ENCODE measurements at places on chromosomes 3 and 15.

- no peak for DNase-seq
Measured at GRCh38 chr3:187568171-187568570, 102.0 kb downstream of the SST start.

DNA sequence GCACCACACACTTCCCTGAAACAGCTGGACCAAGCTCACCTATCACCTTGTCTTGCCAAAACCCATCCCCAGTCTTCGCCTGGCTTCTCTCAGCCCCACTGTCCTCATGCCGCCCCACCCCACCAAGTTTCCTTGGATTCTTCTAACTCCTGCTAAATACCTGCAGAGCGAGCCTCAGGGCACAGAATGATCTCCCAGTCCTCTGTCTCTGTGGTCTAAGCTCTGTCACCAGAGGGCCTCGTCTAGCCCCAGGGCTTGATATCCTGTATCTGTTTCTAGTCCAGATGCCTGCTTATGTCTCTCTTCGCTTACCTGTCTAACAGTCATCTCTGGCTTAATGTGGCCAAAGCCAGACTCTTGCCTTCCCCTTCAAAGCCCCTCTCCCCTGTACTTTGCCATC, 9.7 kb downstream of the CCDC12 start:
- DNase-seq, result no peak

DNA sequence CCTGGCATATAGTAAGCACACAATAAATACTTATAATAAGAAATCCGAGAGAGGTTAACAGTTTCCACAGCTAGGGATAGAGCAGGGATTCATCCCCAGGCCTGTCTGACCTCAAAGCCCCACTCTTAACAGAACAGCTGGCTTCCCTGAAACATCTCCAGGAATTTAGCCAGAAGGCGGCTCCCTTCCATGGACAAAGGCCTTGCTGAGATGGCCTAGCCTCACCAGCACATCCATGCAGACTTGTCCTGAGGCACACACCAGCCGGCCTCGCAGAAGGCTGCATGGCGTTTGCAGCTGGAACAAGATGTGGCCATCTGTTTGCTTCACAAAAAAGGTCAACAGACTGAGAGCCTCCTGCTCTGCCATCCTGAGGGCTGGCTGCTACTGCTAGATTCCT, 245.4 kb downstream of the SLCO3A1 start:
- peak; percentile 80 for DNase-seq

DNA sequence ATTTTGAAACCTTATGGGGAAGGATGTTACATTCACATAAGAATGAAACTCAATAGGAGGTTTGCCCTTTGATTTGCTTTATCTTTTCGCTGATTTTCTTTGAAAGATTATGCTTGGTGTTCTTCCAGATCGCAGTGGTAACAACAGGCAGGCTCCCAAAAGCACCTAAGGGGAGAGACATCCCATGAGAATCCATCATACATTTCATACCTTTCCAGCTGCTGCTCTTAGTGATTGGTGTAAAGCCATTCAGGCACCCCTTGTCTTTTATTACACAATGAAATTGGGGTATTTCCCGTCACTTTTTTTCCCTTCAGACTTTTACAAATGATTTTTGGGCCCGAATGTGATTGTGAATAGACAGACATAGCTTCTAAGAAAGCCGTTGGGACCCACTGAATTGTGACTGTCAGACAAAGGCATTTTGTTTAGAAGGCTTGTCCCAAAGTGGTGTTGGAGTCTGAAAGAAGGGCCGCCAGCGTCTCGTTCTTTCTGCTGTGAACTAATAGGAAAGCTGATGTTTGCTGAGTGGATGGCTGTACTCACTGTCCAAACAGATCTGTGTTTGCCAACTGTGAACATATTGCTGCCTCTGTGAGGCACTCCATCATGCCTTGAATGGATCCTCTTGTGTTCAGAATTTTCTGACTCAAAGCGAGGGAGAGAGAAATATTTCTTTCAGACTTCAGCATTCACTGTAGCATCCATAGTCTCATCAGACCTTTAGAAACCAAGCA, 164.3 kb downstream of the FNDC3B start:
- peak; percentile 83 for DNase-seq

DNA sequence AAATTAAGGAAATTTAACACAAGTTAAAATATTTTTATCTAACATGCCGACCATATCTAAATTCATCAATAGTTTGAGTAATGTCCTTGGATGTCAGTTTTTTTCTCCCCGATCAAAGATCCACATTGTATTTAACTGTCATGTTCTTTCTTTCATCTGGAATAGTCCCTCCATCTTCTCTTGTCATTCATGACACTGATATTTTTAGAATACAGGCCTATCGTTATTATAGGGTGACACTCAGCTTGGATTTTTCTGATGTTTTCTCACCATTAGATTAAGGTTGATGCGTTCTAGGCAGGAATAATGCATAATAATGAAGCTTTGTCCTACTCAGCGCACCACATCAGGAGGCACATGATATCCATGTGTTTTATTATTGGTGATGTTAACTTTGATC, 13.2 kb upstream of the PYGO1 start:
- no peak for DNase-seq

GRCh38 chr3:122924056-122924455, 103.5 kb downstream of the SEMA5B start:
- no peak for DNase-seq

DNA sequence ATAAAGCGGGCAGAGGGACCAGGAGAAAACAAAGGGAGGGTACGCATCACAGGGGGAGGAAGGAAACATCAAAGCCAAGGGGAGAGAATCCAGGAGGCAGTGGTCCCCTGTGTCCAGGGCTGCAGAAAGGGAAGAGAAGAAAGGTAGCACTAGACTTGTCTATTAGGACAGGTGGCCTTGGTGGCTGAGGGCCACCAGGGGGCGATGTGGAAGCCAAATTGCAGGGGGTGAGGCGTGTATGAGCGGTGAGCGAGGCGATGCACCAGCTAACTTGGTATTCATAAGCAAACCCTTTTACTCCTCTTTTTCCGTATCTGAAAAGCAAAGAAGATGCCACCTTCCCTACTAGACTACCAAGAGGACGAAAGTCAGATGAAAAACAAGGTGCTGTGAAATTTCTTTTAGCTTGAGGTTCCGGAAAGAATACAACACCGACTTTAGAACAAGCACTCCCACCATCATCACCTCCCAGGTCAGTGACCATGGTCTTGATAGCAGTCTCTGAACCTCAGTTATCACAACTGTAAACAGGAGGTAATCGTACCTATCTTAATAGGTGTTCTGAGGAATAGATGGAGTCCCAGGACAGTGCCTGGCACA, 654.4 kb upstream of the ADAMTS9 start:
- no peak for DNase-seq

DNA sequence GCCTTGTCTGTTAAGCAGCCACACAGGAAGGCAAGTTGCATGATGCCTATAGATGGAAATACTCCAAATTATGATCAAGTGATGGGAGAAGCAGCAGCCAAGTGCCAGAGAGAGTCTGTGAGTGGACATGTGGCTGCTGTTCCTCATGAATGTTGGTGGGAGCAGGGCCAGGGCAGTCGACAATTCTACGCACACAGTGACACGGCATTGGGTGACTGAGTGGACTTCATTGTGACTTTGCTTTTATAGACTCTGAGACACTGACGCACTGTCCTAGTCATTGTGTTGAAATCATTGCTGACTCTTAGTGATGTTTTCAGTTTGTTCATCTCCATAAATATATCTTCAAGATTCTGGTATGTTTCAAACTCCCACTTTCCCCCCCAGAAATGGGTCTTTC, 246.3 kb upstream of the SEMA6D start:
- DNase-seq, result no peak

- no peak for DNase-seq
Measured at GRCh38 chr3:52493232-52494017, 1.7 kb upstream of the STAB1 start.

DNA sequence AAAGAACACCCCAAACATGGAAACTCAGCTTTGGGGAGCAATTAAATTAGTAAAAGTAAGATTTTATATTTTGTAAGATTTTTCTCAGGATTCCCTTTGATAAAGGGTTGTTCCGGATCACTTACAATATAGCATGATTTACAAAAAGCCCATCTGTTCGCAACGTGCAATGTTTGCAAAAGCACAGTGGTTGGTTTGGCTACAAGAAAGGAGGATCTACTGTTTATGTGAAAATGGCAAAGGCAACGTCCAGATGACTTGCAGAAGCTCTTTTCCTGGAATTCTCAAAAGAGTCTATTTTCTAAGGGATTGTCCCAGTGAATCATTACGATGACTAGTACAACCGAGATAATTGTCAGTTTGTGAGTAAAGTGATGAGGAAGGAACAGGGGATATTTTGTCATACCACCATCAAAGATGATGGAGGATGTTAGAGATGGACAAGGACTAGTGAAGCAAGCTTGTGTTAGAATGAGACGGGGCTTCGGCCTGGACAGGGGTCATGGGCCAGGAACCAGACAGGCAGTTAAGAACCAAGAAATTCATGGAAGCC, 71.6 kb downstream of the CRYGS start:
- no peak for DNase-seq

GRCh38 chr3:14802381-14802731, 16.4 kb upstream of the FGD5 start:
- DNase-seq, result no peak

- DNase-seq, result no peak
Measured at GRCh38 chr3:72031581-72031980, 246.6 kb upstream of the PROK2 start.

- DNase-seq, result peak; percentile 82
Measured at GRCh38 chr15:32951736-32952464, 234.1 kb downstream of the GREM1 start.

DNA sequence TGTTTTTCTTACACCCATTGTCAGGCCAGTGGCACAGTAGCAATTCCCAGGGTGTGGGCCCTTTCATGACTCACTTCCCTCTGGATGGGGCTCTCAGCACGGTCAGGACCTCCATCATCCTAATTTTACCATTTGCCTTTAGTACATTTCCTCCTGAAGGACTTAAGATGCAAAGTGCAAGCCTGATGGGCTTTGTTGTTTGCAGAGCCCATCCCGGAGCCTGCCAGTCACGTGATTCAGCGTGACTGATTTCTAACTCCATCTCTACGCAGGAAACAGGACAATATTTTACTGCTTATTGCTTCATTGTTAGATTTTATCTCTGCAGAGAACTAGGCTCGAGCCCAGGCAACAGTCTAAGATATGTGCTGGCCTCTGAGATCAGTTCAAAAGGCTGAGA, 223.7 kb downstream of the PDZRN3 start:
- DNase-seq, result peak; percentile 43

DNA sequence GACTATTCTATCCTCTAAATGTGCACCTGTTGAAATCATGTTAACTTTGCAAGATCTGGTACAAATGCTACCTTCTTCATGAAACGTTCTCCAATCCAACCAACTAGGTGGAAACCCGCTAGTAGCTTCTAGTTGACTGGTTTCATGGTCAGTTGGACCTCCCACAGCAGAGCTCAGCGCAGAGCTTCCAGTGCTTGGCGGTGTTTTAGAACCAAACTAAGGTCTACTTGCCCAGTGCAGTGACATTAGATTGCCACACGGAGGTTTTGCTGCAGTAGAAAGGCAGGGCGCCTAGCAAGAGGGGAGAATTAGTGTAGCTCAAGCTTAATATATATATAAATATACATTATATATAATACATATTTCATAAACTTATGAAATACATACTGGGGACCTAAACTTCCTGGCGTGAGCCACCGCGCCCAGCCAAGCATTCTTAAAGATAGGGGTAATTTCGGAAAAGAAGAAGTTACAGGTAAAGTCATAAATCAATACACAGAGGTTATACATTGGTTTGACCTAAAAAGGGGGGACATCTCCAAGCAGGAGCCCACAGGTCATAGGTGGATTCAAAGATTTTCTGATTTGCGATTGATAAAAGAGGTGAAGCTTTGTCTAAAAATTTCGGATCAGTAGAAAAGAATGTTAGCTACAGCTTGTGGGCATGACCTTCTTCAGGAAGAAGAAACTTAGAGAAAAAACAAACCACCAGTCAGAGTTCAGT, 2.1 kb upstream of the OXSR1 start:
- DNase-seq, result no peak

GRCh38 chr15:89781055-89781454, 4.9 kb downstream of the MESP2 start:
- no peak for DNase-seq

DNA sequence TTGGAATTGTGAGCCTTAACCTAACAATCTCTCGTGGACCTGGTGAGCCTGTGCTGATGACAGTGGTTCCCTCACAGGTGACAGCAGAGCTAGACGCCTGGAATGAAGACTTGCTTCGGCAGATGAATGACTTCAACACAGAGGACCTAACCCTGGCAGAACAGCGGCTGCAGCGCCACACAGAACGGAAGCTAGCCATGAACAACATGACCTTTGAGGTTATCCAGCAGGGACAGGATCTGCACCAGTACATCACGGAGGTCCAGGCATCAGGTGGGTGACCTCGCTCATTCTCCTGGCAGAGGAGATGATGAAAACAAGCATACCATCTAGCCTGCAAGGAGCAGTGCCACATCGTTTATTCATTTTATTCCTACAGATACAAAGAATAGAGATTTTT, 316.9 kb upstream of the UMPS start:
- DNase-seq, result no peak

- no peak for DNase-seq
Measured at GRCh38 chr3:16884748-16885592, at the start of gene PLCL2. Gene PLCL2, plus strand, starts transcription at chr3:16884955. Its CDS starts 85 bp downstream, at chr3:16885040.

DNA sequence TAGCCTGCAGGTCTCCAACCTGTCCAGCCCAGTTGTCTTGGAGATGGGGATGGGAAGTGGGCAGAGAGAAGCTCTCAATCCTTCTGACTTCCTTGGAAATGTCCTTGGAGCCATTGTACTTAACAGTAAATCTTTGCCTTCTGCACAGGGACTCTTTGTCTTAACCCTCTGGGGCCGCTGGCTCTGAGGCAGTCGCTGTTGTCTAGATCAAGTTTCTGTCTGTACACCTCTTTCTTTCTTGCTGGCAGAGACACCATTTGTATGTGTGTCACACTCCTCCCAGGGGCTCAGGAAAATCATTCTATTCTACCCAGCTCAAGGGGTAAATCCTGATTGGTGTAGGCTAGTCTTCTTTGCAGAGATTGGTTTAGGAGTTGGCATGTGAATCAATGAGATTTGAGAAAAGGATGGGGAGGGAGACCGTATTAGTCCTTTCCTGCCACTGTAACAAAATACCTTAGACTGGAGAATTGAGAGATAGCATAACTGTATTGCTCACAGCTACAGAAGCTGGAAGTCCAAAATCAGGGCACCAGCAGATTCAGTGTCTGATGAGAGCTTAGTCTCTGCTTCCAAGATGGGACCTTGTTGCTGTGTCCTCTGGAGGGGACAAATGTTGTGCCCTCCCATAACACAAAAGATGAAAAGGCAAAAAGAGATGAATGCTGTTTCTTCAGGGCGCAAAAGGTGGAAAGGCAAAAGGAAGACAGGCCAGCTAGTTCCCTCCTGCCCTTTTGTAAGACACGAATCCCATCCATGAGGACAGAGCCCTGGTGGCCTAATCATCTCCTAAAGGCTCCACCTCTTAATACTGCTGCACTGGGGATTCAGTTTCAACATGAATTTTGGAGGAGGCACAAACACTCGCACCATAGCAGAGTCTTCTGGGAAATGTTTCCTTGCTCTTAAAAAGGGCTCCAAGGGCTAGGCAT, 66.3 kb downstream of the PPCDC start:
- DNase-seq, result no peak

GRCh38 chr15:42808913-42809312, 72.0 kb upstream of the CDAN1 start:
- no peak for DNase-seq

Data from foreskin melanocyte (primary cell).